ENCODE measurements at places on chromosomes 12 and 14.
A peak's percentile ranks its signal among the peaks of the same experiment; 100 is the strongest.

- DNase-seq = no peak
Measured at GRCh38 chr12:69553628-69554248, 31.5 kb upstream of the CCT2 start.

DNA sequence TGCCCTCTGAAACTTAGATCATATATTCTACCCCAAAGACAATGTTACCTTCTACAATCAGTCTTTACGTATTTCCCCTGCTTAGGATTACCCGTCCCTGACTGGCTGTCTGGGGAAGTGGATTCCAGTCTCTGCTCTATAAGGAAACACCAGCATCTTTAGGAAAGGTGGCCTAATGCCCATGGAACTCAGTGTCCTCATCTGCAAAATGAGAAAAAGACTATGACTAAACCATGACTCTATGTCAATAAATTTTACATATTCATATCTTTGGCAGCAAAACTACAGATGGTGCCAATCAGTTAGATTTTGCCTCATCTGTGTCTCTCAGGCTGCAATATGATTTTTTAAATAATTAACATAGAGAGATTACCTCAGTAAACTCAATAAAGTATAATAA, 133.8 kb downstream of the ITPR2 start:
- DNase-seq = no peak

GRCh38 chr12:32069071-32069470, 37.6 kb upstream of the BICD1 start:
- no peak for DNase-seq

- peak; percentile 5 for DNase-seq
Measured at GRCh38 chr12:111150360-111150759, 218.5 kb downstream of the PHETA1 start.

GRCh38 chr14:68211886-68212285, 392.3 kb downstream of the RAD51B start:
- DNase-seq = no peak

- no peak for DNase-seq
Measured at GRCh38 chr12:109524466-109525278, 47.2 kb downstream of the UBE3B start.

DNA sequence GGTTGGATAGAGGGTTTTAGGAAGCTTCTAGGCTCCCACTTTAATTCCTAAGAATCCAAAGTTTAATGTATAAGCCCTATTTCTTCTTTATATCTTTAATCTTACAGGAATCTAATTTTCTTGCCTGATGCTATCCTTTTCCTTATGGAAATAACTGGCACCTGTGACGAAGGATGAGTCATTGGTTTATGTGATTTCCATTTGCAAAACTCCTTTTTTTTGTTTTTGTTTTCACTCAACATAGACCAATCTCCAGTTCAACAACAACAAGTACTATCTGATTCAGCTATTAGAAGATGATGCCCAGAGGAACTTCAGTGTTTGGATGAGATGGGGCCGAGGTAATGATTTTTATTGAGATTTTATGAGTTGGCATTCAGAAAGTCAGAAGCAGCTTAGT, 6.8 kb downstream of the PARP2 start:
- DNase-seq = no peak

DNA sequence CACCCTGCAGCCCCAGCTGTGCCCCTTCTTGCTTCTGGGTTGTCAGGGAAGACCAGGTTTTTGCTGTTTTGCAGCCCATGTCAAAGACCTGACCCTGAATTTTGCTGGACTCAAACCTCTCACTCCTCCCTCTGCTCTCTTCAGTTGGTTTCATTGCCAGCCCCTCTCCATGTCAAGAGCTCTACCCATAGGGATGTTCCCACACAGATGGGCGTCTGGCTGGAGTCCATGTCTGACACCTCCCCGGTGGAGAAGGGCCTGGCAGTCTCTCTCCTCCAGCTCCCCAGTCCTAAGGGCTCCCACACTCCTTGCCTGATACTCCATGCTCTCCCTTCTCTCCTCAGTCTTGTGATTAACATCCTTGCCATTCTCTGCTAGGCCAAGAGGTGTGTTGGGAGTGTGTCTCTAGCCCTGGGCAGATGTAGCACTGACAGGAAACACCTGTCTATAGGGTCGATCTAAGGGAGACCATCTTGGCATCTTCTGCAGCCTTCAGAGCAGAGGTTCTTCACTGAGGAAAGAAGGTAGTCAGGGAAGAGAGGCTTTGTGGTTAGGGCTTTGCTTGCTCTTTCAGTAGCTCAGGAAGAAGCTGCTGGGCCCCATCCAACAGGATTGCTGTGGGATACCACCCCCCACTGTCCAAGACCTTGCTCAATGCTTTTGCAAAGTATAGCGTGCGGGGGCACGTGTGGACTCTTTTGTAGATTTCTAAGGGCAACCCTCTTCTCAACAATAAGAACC, 4.7 kb downstream of the ASIC1 start:
- no peak for DNase-seq

GRCh38 chr12:127290251-127290650, 976.7 kb upstream of the TMEM132C start:
- peak; percentile 11 for DNase-seq

DNA sequence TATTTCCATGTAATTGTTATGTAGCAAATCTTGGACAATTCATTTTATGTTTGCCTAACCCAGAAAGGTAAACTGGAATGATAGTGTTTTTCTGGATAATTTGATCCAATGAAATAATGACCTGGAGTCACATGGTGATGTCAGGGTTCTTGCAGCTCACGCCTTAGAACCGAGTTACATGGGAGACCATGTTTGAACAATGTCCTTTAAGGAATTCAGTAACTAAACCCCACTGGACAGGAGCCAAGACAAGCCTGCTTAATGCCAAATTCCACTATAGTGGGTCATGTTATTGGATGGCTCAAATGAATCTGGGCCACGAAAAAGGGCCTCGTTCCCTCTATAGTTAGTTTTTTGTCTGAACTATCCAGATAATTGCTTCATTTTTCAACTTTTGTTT, 255.8 kb upstream of the HMGA2 start:
- no peak for DNase-seq

DNA sequence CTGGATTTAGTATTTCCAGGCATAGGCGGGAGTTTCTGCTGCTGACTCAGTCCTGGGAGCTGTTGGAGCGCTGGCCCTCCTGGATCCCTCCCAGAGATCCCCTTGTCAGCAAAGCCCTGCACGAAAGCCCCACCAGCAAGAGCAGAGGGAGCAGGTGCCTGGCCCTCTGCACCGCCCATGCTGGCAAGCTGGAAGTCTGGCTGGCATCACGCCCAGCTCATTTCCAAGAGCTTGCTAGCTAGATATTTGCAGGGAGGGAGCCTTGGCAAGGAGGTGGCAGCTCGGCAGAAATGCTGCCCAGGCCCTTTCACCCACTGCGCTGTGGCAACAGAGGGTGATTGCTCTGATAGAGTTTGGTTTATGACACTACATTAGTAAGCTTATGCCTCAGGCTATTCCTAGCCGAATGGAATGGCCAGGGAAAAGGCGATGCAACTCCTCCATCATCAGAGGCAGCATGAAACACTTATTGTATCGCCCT, 193.9 kb downstream of the EMP1 start:
- no peak for DNase-seq

DNA sequence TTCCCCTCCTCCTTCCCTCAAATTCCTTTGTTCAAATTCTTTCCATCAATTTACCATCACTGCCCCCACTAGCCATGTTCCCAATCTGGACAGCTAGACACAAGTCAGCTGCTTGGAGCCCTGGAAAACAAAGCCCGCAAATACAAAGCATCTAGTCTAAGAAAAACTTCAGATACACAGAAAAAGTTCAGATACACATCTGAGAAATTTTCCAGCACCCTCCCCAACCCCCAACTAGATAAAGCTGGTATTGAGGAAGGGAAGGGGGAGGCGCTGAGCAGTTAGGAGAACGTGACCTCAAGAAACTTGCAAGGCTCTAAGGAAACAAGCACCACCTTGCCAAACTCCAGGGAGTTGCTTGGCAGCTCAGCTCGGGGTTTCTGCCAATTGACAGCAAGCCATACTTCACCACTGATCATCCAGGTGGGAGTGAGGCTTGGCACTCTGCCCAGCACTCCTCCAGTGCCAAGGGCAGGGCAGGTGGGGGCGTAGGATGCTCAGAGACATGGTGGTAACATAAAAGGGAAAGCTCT, 5.1 kb upstream of the CNIH1 start:
- no peak for DNase-seq

GRCh38 chr12:51341251-51342007, 5.0 kb downstream of the CELA1 start:
- DNase-seq = peak; percentile 67

DNA sequence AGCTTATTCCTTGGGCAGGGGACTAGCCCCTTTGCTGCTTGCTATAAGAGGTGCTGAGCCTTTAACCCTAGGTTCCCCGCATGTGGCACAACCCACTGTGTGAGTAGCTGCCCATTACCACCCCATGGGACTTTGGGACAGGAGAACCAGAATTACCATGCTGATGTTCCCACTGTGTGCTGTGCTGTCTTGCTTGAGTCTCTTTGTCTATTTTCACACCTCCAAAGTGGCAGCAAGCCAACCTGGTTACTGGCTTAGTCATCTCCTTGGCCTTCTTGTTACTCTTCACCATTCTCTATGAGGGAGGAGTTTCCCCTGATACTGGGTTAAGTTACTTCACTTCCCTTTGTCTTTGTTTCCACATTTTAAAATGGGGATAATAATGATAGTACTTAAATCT, 73.4 kb upstream of the ETV6 start:
- DNase-seq = peak; percentile 29

DNA sequence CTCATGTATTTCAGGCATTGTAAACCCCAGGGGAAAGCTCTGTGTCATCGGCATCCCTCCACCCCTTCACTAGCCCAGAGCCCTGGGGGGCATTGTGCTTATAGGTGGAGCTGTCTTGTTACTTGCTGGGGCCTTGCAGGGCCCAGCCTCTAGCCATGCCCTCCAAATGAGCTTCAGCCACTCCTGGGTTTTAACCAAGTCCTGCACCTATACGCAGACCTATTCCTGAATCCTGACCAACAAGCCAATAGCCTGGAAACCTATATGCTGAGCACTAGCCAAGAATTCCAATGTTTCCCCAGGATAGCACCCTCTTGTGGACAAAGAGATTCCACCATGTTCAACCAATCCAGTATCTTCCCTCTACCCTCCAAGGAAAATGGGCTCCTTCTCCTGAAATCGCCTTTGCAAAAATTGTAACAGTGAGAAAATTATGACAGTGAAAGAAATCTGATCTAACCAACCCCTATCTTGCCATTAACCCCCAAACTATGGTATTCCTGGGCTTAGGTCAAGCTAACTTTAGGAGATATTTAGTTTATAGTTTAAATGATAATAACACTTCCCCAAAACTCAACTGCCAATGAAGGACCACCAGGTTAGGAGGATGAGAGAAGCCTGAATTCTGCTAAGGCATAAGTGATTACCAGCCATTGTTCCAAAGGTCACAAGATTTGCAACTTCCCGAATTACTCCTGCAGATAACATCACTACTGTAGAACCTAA, 55.5 kb downstream of the TTC7B start:
- DNase-seq = peak; percentile 2

DNA sequence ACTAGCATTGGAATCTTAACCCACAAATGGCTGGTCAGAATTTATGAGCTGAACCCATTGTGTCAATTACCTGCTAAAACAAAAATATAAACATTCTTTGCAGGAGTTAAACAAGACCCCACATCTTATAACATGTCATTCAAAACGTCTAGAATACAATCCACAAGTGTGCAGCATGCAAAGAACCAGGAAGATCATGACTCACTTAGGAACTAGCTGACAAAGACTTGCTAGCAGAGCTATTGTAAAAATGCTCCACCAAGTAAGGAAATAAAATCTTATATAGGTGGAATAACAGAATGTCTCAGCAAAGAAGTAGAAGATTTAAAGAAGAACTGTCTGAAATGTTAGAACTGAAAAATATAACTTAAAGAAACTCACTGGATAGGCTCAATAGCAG, 26.5 kb upstream of the POC1B start:
- DNase-seq = no peak

GRCh38 chr12:84856156-84856900, 56.3 kb downstream of the SLC6A15 start:
- DNase-seq = no peak

DNA sequence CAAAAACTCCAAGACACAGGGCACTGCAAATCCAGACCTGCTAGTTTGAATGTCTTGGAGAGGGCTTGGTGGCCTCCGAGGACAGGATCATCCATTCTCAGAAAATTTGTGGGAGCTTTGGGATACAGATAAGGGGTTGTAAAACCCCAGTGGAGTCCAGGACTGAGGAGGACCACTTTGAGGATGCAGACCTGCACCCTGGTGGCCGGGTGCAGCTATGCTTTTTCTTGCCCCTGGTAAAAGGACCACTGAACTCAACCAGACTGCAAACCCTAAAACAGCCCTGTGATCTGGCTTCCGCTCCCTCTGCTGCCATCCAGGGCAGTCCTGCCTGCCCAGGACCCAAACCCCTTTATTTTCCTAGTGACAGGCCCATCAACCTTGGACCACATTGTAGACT, 169.5 kb upstream of the DAAM1 start:
- DNase-seq = no peak

DNA sequence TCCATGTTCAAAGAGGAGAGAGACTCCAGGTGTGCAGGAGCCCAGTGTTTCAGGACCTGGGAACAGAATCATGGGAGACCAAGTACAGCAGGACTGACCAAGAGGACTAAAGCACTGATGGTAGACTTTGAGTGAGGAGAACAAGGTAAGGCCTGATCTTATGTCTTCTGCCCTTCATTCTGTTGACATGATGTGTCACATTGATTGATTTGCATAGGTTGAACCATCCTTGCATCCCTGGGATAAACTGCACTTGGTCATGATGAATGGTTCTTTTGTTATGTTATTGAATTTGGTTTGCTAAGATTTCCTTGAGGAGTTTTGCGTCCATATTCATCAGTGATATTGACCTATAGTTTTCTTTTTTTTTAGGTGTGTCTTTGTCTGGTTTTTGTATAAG, 497.0 kb downstream of the TMEM121 start:
- DNase-seq = no peak

DNA sequence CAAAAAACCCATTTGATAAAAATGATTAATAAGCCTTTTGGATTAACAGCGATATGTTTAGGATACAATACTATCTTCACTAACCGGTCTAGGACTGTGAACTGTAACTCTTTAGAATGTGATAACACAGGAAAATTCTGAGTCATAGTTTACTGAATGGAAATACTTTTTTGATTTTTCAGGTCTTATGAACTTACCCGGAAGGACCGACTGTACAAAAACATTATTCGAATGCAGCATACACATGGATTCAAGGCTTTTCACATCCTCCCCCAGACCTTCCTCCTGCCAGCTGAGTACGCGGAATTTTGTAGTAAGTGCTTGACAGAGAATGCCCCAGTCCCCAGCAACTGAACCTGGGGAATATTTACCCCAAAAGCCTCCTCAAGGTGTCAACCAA, 29.0 kb downstream of the TTLL5 start:
- no peak for DNase-seq

- no peak for DNase-seq
Measured at GRCh38 chr12:46354111-46354801, 18.3 kb downstream of the SLC38A2 start.

DNA sequence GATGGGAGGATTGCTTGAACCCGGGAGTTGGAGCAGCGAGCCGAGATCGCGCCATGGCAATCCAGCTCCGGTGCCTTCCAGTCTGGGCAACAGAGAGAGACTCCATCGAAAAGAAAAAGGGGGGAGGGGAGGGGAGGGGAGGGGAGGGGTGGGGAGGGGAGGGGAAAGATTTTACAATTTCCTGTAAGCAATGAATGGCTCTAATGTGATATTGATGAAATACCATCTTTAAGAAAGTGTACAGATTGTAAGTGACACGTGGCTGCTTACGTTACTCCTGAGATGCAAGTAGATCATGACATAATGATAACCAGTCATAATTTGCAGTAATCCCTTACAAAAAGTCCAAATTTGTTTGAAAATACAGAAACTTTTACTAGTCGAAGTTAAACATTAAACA, 1.4 kb downstream of the SLC25A21 start:
- DNase-seq = no peak

- no peak for DNase-seq
Measured at GRCh38 chr14:99028521-99028920, 243.5 kb downstream of the BCL11B start.
